ENCODE measurements at places on chromosomes 5 and 9.

DNA sequence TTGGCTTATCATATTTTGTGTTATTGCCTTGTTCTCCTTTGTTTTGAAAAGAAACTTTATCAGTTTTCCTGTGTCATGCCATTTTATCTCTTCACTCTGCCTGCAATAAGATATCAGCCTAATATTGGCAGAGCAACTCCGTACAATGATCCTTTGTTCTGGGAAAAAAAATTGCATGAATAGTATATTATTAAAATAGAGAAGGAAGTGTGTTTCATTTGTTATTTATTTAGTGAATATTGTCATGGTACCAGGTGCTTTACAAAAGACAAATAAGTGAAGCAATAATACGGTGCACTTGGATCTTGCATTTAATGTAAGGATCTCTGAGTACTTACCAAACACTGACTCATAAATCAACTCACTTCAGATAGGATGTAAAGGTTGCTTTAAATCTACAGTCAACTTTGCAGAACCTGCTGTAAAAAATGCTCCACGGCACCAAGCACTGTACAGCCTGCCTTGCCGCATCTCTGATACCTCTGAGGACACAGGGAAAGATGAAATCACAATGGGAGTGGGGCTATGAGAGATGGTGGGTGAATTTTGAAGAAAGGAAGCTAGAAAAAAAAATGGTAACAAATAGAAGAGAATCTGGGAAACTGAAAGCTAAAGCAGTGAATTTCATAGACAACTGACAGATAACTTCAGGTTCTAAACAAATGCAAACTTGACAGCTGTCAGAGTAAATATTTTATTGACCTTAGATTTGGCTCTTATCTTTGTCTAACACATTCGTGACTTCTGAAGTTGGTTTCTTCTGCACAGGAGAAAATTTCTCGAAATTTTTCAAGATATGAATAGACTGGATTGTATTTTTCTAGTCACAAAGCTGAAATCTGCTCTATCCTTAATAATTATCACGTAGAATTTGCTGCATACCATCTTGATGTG, 232.1 kb downstream of the ENC1 start:
- DNase-seq = no peak

- no peak for DNase-seq
Observed at GRCh38 chr5:12119657-12120056, 215.4 kb upstream of the CTNND2 start.

DNA sequence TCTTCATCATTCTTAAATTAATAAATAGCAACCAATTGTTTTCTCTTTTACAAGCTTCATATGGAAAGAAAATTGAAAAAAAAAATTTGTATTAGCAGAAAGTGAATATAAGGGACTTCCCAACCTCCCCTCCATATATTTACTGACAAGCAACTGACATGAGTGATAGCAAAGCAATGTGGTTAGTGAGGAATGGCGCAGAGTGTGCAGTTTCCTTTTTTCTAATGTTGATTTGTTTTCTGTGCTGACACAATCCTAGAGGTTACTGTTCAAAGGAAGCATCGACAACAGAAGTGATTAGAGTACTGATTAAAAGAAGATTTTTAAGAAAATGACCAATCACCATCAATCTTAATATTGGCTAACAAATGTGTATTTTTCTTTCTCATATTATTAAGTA, 1.7 kb upstream of the PTGER4 start:
- no peak for DNase-seq

DNA sequence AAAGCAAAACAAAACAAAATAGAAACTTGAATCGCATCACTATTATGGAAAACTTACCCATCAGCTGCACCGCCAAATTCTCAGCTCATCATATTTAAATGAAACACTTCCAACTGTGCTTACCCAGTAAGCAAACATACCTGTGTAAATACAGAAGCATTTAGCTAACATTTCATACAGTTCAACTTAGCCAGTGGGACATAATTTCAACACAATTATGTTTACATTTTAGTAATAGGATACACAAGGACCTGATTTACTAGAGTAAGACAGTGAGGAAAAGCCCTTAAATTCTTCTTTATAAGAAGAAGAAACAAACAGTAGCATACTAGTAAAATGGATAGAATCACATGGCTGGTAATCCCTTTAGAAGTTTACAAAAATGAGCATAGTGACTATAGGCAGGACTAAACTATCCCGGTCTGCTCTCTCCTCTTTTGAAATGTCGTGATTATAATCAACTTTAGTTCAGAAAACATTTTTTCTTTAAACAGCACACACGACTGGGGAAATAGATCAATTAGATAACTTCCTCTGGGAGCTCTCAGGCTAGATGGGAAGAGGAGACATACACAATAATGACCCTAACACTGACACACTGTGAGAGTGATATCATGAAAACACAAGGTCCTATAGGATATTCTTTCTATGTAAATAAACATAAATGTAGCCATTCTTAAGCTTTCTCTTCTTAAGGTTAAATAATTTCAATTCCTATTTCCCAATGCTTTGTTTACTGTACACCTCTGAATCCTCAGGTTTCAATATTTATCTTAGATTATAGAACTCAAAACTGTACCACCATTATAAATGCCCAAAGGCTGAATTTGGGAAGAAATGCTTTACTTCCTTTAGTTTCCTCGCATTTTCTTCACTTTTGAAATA, 15.9 kb upstream of the CDC20B start:
- DNase-seq = no peak

GRCh38 chr9:131423171-131423581, 29.3 kb downstream of the PRRC2B start:
- DNase-seq = no peak

- DNase-seq = no peak
Observed at GRCh38 chr9:109301012-109301411, 19.8 kb downstream of the EPB41L4B start.

DNA sequence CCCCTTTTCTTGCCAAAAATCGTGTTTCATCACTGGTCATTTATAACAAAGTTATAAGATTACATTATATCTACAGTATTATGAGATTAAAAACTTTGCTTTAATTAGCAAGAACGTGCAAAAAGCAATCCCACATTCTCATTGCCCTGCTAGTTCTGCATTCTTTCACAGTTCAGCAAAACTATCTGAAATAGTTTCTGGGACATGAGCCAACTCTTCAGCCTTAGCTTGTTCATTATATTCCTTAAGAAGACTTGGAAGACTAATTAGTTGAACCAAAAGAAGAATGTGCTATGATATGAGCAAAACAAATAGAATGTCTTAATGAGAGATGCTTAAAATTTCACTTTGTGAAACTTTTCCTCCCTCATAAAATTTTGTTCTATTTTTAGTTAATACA, 76.7 kb downstream of the ITGA1 start:
- no peak for DNase-seq

DNA sequence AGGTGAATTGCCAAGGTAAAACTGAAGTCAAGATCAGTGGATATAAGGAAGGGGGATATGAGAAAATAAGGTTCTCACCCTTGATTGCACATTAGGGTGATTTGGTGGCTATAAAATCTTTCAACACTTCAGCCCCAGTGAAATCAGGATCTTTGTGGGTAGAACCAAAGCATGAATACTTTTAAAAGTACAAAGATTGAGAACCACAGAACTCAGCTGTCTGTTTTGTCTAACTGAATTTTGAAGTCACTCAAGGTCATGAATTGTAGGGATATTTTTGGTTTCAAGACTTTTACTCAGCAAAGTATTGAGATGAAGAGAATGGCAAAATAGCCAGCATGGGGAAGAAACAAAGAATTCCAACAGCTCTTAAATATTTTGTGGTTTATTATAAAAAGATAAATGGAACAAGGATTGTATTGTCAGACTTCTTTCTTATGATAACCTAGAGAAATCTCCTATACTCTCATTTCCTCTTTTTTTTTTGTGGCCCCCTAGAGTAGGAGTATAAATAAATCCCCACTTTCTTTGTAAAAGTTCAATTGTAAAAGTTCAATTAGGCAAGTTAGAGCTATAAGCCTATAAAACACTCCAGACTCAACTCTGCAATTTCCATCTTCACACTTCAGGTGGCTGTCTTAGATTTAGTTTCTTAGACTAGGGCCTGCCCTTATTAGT, 272.9 kb downstream of the PDE4D start:
- no peak for DNase-seq

DNA sequence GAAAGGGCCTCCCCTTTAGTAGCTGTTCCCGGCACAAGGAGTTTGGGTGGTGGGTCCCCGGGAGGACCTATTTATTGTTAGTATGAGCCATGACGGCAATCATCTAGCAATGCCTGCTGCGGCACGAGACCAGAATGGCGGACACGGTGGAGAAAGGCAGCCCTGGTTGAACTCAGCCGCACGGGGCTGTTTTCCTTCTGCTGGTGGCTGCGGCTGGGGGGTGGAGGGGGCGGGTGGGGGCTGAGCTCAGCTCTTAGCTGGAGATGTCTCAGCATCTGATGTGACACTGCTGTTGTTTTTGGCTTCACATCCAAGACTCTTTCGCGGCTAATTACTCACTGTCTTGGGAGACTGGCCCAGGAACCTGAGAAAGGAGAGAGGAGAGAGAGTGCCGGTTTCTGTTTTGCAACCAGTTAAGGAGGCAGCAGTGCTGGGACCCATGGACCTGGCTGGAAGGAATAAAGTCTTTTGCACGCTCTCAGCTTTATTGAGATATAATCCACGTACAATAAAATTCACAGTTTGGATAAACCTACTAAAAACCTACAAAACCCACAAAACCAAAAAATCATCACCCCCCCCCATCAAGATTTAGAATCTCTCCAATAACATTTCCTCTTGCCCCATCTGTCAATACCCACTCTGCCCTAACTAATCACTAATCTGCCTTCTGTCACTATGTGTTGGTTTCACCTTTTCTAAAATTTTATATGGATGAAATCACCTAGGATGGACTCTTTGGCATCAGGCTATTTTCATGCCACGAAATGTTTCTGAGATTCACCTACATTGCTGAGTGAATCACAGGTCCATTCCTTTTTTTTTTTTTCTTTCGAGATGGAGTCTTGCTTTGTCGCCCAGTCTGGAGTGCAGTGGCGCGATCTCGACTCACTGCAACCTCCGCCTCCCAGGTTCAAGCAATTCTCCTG, 81.8 kb upstream of the NEURL1B start:
- DNase-seq = no peak

GRCh38 chr5:51395666-51396356, 12.6 kb downstream of the ISL1 start:
- no peak for DNase-seq

DNA sequence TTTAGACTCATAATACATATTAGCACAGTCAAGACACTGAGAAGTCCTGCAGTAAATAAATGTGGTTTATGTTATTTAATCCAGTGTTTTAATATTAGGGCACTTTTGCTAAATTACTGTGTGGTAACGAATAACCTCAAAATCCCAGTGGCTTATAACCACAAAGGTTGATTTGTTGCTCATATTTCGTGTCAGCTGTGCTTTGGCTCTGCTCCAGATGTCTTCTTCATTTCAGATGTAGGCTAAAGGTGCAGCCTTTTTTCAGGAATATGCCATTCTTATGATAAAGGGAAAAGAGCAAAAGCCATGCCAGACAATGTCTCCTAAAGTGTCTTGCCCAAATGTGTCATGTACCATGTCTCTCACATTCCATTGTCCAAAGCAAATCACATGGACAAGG, 144.8 kb downstream of the BRINP1 start:
- no peak for DNase-seq
